ENCODE measurements at places on chromosomes 13 and 19. TPM values are rescaled to one million over a fixed set of nuclear protein-coding genes. Genes with fewer than 3 reads are reported as not detected.

Gene NLRP11
- not detected for total RNA-seq

Gene NLRP4
- total RNA-seq, result not detected

Gene LILRA1
- total RNA-seq, result not detected

Gene CLDND2
- total RNA-seq, result 2.8 TPM

Gene EBPL
- total RNA-seq, result 36.2 TPM

Gene PODNL1
- 0.50 TPM for total RNA-seq

Gene ZNF136
- total RNA-seq, result 9.5 TPM

Gene SSC5D
- 0.33 TPM for total RNA-seq

Gene IGFL1
- not detected for total RNA-seq

Gene LGALS14
- 1.6 TPM for total RNA-seq

Gene CCDC194
- total RNA-seq, result 1.4 TPM

Gene RTBDN
- total RNA-seq, result not detected

Gene PPM1N
- total RNA-seq, result 3.6 TPM

GRCh38 chr19:53812335-53812734 lies 11.8 kb downstream of the NLRP12 start:
- no peak for DNase-seq
- no peak overlapping the region for H3K27ac ChIP-seq
- no peaks in the 10 kb centered on the region for H3K36me3 ChIP-seq
- no peak overlapping the region for H3K4me3 ChIP-seq

DNA sequence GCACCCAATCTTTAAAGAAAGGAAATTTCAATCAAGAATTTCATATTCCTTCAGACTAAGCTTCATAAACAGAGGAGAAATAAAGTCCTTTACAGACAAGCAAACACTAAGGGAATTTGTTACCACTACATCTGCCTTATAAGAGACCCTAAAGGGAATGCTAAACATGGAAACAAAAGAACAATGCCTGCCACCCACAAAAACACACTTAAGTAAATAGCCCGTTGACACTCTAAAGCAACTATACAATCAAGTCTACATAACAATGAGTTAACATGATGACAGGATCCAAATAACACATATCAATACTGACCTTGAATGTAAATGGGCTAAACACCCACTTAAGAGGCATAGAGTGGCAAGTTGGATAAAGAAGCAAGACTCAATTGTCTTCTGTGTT lies 1056.9 kb upstream of the ATXN8OS start:
- DNase-seq, result no peak
- no peak overlapping the region for H3K4me3 ChIP-seq
- H3K27ac ChIP-seq, result no peak overlapping the region

DNA sequence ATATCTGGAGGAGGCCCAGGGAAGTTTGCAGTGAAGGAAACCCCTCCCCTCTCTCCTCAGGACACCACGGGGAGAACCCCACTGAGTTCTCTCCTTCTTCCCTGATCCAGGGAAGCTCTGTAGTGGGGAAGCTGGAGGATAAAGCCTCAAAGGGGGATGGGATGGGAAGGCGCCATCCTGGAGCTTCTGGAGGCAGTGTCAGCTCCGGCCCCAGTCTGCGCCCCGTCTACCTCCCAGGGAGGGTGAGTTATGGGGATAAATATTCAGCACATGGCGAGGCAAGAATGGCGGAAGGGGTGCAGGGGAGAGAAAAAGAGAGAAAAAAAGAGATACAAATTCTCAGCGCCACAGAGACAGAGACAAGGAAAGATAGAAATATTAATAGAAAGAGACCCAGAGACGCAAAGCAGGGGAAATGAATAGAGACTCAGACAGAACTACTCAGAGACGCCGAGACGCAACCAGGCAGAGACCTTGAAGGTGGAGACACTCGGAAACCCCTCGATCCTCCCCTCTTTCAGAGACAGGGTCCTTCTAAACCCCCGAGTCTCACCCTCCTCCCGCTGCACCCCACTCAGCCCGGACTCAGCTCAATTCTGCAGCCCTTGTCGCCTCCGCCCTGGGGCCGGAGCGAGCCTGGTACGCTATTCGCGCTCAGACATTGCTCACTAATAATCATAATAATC lies 23.6 kb downstream of the OLFM2 start:
- no peak for DNase-seq
- H3K27ac ChIP-seq, result no peak overlapping the region
- no peaks in the 10 kb centered on the region for H3K36me3 ChIP-seq

- no peak overlapping the region for H3K27ac ChIP-seq
- H3K36me3 ChIP-seq, result no peaks in the 10 kb centered on the region
- H3K27me3 ChIP-seq, result peaks cover 14% of the 10 kb centered on the region
- no peak overlapping the region for H3K4me3 ChIP-seq
- no peak for DNase-seq
Observed at GRCh38 chr13:36758345-36758744, 60.7 kb upstream of the RFXAP start.

- H3K4me3 ChIP-seq, result no peak overlapping the region
- DNase-seq, result no peak
- H3K27me3 ChIP-seq, result no peaks in the 10 kb centered on the region
Observed at GRCh38 chr13:113551081-113552000, 33.2 kb upstream of the TFDP1 start.

- peak within 1 kb of the TSS; percentile 89 for H3K27ac ChIP-seq
- peaks cover 35% of the 10 kb centered on the region for H3K4me1 ChIP-seq
- H3K36me3 ChIP-seq, result peaks cover 19% of the 10 kb centered on the region
- no peaks in the 10 kb centered on the region for H3K27me3 ChIP-seq
Observed at GRCh38 chr19:10270616-10271394, at the start of gene ICAM1. ICAM1 (plus strand) TSS chr19:10271120; CDS start chr19:10271160, 40 bp downstream.

- DNase-seq, result peak; percentile 12
- no peak overlapping the region for H3K27ac ChIP-seq
- H3K27me3 ChIP-seq, result peaks cover 39% of the 10 kb centered on the region
- no peak overlapping the region for H3K4me3 ChIP-seq
Observed at GRCh38 chr13:20945952-20946383, 43.4 kb upstream of the XPO4 start.

DNA sequence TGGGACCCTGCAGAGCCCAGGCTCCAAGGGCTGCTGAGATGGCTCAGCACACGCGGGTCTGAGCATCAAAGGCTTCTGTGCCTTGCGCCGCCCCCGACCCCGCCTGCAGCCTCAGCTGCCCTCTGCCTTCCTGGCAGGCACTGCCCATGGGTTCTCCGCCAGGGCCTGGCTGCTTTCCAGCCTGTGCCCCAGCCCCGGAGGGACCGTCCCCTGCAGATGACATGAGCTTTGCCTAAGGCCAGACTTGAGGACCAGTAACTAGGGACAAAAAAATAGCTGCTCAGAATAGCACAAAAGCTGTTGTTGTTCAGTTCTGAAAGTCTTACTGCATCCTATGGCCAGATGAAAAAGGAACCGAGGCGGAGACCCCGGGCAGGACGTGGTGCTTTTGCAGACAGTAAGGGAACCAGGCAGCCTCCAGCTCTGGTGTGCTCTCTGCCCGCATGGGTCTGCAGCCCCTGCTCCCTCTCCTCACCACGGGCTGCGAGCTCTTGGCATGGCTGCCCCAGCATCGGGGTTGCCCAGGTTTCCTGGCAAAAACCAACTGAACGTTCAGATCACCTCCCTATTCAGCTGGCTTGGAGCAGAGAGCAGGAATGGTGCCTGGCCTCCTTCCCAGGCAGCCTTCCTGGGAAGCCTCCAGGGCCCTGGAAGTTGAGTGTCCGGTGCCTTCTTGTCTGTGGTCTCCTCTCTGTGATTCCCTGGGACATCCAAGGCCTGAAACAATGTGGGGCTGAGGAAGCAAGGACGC lies 12.5 kb upstream of the CFAP97D2 start:
- no peak for DNase-seq
- H3K27me3 ChIP-seq, result no peaks in the 10 kb centered on the region
- no peak overlapping the region for H3K27ac ChIP-seq
- peaks cover 49% of the 10 kb centered on the region for H3K4me1 ChIP-seq

GRCh38 chr13:20387441-20387971 lies 138.2 kb downstream of the CRYL1 start:
- peaks cover 8% of the 10 kb centered on the region for H3K4me1 ChIP-seq
- H3K27ac ChIP-seq, result no peak overlapping the region
- no peak overlapping the region for H3K4me3 ChIP-seq
- no peaks in the 10 kb centered on the region for H3K27me3 ChIP-seq
- no peaks in the 10 kb centered on the region for H3K36me3 ChIP-seq
- DNase-seq, result no peak

DNA sequence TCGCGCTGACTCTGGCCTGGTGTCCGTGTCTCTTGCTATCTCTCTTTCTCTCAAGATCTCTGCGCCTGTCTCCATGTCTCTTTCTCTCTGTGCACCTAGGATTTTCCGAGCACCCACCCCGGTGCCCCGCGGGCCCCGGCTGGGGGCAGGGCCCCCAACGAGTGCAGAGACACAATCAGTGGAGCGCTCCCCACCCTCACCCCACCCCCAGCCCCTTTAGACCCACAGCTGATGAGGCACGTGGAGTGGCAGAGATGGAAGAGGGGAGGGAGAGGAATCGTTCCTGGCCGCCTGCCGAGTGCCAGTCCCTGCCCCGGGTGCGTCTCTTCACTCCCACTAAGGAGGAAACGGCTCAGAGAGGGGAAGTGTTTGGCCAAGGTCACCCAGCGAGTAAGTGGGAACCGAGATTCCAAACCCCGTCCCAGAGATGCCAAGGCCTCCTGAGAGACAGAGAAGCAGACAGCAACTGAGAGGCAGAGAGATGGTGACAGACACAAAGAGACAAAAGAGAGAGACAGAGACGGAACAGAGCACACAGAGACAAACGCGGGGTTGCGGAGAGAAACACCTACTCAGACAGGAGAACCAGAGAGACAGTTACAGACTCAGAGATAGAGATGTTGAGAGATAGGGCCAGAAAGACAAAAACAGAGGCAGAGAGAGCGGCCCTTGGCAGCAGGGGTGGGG lies 626 bp upstream of the BCL3 start:
- peaks cover 47% of the 10 kb centered on the region for H3K4me1 ChIP-seq
- H3K27me3 ChIP-seq, result no peaks in the 10 kb centered on the region

GRCh38 chr19:7483720-7484201 lies 5.1 kb downstream of the PEX11G start:
- H3K27me3 ChIP-seq, result no peaks in the 10 kb centered on the region
- no peak for DNase-seq

DNA sequence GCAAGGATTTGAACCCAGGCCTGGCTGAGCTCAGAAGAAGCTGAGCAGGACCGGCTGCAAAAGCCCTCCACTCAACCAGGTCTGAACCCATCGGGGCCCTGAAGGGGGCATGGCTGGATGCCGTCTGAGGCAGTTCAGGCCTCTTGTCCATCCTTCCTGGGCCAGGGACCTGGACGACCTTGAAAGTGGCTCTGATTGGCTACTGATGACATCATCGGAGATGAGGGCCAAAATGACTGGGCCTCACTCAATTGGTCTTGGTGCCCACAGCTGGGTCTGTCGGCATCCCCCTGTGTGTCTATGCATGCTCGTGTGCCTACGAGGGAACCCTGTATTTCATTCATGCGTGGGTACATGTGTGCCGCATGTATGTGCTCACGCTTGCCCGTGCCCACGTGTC lies 71.8 kb downstream of the PTPRS start:
- no peaks in the 10 kb centered on the region for H3K4me1 ChIP-seq
- DNase-seq, result no peak
- no peak overlapping the region for H3K27ac ChIP-seq
- H3K36me3 ChIP-seq, result no peaks in the 10 kb centered on the region

DNA sequence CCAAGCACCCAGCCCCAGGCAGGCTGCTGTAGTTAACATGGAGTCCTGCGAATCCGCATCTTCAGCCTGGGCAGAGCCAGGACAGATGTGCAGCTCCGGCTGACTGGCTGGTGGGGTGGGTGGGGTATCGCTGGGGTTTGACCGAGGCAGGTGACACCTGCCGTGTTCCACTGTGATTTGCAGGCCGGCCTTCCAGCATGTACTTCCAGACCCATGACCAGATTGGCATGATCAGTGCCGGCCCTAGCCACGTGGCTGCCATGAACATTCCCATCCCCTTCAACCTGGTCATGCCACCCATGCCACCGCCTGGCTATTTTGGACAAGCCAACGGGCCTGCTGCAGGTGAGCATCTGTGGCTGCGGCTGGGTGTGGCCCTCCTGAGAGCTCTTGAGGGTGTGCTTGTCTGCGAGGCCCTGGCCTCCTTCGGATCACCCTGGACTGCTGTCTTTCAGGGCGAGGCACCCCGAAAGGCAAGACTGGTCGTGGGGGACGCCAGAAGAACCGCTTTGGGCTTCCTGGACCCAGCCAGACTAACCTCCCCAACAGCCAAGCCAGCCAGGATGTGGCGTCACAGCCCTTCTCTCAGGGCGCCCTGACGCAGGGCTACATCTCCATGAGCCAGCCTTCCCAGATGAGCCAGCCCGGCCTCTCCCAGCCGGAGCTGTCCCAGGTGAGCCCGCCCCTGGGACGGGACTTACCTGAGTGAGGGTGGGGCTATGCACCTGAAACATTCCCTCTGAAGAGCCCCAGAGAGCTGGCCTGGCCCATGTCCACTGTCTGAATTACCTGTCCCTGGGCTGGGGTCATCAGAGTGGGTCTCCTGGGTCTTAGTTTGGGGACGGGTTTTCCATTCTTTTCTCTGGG lies 30.6 kb downstream of the CERS1 start:
- H3K36me3 ChIP-seq, result peaks cover 43% of the 10 kb centered on the region
- no peak overlapping the region for H3K4me3 ChIP-seq
- H3K27ac ChIP-seq, result no peak overlapping the region
- DNase-seq, result no peak
- H3K4me1 ChIP-seq, result peaks cover 3% of the 10 kb centered on the region

DNA sequence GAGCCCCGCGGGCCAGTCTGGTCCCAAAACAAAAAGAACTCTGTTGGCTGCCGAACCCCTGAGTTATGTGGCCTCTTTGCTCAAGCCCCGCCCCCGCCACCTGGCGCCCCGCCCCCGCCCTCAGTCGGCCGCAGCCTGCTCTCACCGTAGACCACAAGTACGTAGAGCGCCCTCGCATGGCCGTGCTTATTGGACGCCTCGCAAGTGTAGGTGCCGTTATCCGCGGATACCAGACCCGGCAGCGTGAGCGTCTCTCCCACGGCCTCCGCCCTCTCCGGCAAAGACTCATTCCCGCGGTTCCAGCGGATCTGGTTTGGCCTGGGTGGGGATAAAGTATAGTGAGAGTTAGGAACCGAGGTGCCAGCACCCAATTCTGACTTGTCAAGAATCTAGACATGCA lies 5.5 kb upstream of the ZNF428 start:
- peaks cover 20% of the 10 kb centered on the region for H3K4me1 ChIP-seq
- peaks cover 8% of the 10 kb centered on the region for H3K27me3 ChIP-seq
- DNase-seq, result peak; percentile 94
- no peak overlapping the region for H3K4me3 ChIP-seq
- no peak overlapping the region for H3K27ac ChIP-seq

- H3K4me1 ChIP-seq, result peaks cover 46% of the 10 kb centered on the region
- no peak for DNase-seq
- no peak overlapping the region for H3K4me3 ChIP-seq
- H3K36me3 ChIP-seq, result peaks cover 3% of the 10 kb centered on the region
- H3K27ac ChIP-seq, result no peak overlapping the region
- H3K27me3 ChIP-seq, result no peaks in the 10 kb centered on the region
Observed at GRCh38 chr19:2625434-2625833, 77.1 kb downstream of the GNG7 start.

- peaks cover 11% of the 10 kb centered on the region for H3K4me1 ChIP-seq
- DNase-seq, result no peak
- peaks cover 45% of the 10 kb centered on the region for H3K27me3 ChIP-seq
Observed at GRCh38 chr19:49073514-49074378, 1.2 kb upstream of the KCNA7 start.

All from activated CD4-positive, alpha-beta memory T cell treated with anti-CD3 and anti-CD28 coated beads for 36 hours (primary cell).